PC-9 (cell line): ENCODE measurements at places on chromosomes 7 and 10. TPM values are rescaled to one million over a fixed set of nuclear protein-coding genes. Genes with fewer than 3 reads are reported as not detected.

GNAT3 gene
- not detected in 2 replicates for total RNA-seq

HOGA1 gene
- 3.4 and 4.4 TPM in 2 replicates for total RNA-seq

CCDC146 gene
- total RNA-seq = 11.6 and 15.9 TPM in 2 replicates

GAD2 gene
- not detected in 2 replicates for total RNA-seq

OPN1SW gene
- total RNA-seq = not detected in 2 replicates

BMPR1A gene
- 20.9 and 24.3 TPM in 2 replicates for total RNA-seq

ATP6V0A4 gene
- total RNA-seq = 4.8 and 9.1 TPM in 2 replicates

AGAP5 gene
- 13.4 and 14.0 TPM in 2 replicates for total RNA-seq

DNA sequence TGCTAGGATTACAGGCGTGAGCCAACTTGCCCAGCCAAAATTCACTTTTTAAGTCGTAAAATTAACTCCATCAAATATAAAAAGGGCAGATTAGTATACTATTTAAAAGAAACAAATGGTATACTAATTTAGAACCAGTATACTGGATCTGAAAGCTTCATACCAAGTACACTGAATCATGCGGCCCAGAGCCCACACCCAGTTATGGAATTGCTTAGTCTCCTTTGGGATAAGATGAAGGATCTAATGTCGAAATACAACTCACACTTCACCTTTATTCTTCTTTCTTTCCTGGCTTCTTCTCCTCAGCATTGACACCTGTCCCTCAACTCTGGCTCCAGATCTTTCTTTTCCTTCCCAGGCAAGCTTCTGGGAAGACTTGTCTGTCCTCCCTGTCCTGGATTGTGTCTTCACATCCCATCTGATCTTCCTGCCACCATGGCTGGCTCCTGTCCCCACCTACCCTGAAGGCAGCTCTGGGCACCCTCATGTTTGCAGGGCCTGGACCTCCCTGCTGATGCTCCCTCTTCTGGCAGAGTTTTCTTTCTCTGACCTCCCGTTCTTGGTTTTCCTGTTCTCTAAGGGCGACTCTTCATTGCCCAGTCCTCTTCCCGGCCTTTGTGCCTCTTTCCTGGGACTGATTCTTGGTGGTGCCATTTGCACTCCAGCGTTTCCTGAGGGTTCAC, 57.8 kb upstream of the CTBP2 start:
- H3K27ac ChIP-seq = no peak overlapping the region
- no peaks in the 10 kb centered on the region for H3K36me3 ChIP-seq
- H3K4me3 ChIP-seq = no peak overlapping the region
- no peaks in the 10 kb centered on the region for H3K27me3 ChIP-seq
- peaks cover 13% of the 10 kb centered on the region for H3K4me1 ChIP-seq

DNA sequence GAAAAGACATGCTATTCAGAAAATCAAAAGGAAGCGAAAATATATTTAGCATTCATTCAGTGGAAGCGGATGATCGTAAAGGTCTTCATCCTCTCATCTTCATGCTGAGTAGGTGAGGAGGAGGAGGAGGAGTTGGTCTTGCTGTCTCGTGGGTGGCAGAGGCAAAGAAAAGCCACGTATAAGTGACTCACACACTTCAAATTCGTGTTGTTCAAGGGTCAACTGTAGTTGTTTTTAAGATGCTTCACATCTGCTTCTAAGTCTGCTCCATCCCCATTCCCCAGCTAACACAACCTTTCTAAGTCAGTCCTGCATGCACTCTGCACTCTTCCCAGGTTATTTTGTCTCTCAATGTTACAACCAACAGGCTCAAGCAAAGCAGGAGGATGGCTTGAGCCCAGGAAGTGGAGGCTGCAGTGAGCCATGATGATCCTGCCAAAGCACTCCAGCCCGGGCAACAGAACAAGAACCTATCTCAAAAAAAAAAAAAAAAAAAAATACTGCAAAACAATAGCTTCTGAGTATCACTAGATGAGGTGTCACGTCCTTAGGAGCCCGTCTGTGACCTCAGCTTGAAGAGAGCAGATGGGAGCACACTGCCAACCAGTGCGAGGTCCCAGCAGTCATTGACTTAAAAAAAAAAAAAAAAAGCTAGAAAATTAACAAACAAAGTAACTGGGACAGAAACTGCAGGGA, 70.5 kb downstream of the SFMBT2 start:
- H3K4me3 ChIP-seq = no peak overlapping the region
- H3K36me3 ChIP-seq = no peaks in the 10 kb centered on the region
- H3K27ac ChIP-seq = no peak overlapping the region
- no peaks in the 10 kb centered on the region for H3K4me1 ChIP-seq

DNA sequence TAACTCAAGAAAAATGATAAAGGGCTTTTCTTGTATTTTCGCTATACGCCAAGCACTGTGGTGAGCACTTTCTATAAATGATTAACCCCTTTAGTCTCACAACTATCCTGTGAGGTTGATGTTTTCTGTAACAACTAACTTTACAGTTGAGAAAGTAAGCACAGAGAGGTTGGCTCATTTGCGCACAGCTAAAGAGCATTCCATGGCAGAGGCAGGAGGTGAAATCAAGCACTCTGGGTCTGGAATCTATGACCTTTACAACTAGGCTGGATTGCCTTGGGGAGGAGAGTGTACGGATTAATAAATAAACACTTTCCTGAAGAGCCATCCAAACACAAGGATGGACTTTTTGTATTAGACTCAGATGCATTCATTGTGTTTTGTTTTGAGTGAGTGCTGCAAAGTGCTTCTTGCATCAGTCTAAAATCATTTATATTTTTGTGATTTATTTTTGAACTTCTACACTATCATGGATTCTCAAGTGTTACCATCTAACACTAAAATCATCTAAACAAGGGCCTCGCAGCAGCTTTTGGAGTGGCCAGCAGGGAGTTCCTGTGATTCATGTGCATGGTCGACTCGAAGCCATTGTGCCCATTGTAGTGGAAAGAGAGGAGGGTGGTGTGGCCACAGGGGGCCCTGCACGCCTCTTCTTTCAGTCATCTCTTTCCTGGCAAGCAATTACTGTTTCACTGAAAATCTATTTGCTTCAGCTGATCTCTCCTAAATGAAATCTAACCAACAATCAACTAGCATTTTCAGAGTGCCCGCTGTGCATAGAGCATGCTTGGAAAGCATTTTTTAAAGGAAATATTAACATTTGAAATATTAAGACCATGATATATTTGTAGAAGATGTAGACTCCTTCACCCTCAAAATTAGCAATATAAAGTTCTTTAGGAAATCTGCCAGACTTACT, 633.4 kb upstream of the COBL start:
- H3K4me1 ChIP-seq = no peaks in the 10 kb centered on the region
- H3K27ac ChIP-seq = no peak overlapping the region
- H3K4me3 ChIP-seq = no peak overlapping the region
- no peaks in the 10 kb centered on the region for H3K36me3 ChIP-seq

DNA sequence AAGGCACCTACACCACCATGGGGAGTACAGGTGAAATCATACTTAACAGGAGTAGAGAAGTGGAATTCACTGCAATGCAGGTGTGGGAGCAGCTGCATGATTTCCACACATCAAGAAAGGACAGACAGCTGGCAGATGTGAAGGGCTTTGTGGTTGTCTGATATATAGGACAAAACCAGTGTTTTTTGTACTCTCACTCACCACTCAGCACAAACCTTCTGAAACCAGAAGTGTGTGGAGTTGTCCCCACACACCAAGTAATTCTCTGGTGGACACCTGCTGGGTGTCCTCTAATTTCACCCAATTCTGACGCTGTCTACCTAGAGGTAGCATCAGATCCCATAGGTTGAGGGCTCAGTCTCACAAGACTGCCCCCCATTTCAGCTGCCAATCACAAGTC, 327.7 kb upstream of the KMT2E start:
- no peaks in the 10 kb centered on the region for H3K36me3 ChIP-seq
- H3K4me1 ChIP-seq = no peaks in the 10 kb centered on the region
- H3K27me3 ChIP-seq = peaks cover 8% of the 10 kb centered on the region; the same call in 1 of the 2 replicates
- no peak overlapping the region for H3K27ac ChIP-seq

- DNase-seq = no peak
- no peak overlapping the region for H3K4me3 ChIP-seq
- H3K27ac ChIP-seq = no peak overlapping the region
- H3K4me1 ChIP-seq = no peaks in the 10 kb centered on the region
- H3K27me3 ChIP-seq = no peaks in the 10 kb centered on the region
- H3K36me3 ChIP-seq = no peaks in the 10 kb centered on the region
Observed at GRCh38 chr7:114879554-114879953, 42.3 kb upstream of the MDFIC start.

GRCh38 chr7:157875230-157876179, 538.7 kb downstream of the DNAJB6 start:
- H3K4me1 ChIP-seq = no peaks in the 10 kb centered on the region
- H3K27me3 ChIP-seq = peaks cover 91% of the 10 kb centered on the region
- no peaks in the 10 kb centered on the region for H3K36me3 ChIP-seq
- DNase-seq = no peak
- no peak overlapping the region for H3K4me3 ChIP-seq

- no peak overlapping the region for H3K4me3 ChIP-seq
- H3K27ac ChIP-seq = no peak overlapping the region
- H3K4me1 ChIP-seq = no peaks in the 10 kb centered on the region
- H3K36me3 ChIP-seq = no peaks in the 10 kb centered on the region
Observed at GRCh38 chr7:148521271-148521670, 69.3 kb upstream of the C7orf33 start.

DNA sequence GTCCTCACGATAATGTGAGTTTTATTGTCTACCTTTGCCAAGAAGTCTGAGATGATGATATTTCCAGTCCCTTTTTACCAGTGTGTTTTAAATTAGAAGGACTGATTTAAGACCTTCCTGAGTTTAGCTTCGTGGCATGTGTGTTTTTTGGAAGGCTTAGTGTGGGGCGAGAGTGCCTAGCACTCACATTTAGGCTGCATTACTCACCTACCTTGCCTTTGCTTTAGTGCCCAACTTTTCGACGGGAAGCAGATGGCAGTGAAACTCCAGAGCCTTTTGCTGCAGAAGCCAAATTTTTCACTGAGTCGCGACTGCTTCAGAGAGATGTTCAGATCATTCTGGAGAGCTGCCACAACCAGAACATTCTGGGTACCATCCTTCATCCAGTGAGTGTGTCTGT, 50.9 kb downstream of the SND1 start:
- H3K4me1 ChIP-seq = no peaks in the 10 kb centered on the region
- no peak overlapping the region for H3K27ac ChIP-seq
- peaks cover 35% of the 10 kb centered on the region for H3K36me3 ChIP-seq
- H3K4me3 ChIP-seq = no peak overlapping the region
- H3K27me3 ChIP-seq = no peaks in the 10 kb centered on the region
- DNase-seq = no peak

- peak overlapping the region; percentile 17; the same call in 1 of the 2 replicates for H3K4me3 ChIP-seq
- H3K27me3 ChIP-seq = no peaks in the 10 kb centered on the region
- no peak for DNase-seq
- no peak overlapping the region for H3K27ac ChIP-seq
- no peaks in the 10 kb centered on the region for H3K36me3 ChIP-seq
Observed at GRCh38 chr7:18356191-18356645, 139.3 kb upstream of the HDAC9 start.

GRCh38 chr10:80613466-80614170, 75.9 kb downstream of the SH2D4B start:
- no peaks in the 10 kb centered on the region for H3K36me3 ChIP-seq
- no peak overlapping the region for H3K4me3 ChIP-seq
- no peaks in the 10 kb centered on the region for H3K4me1 ChIP-seq
- H3K27me3 ChIP-seq = peaks cover 26% of the 10 kb centered on the region
- DNase-seq = no peak

GRCh38 chr10:49297818-49298670, 926 bp upstream of the C10orf71 start:
- H3K4me3 ChIP-seq = no peak overlapping the region
- H3K4me1 ChIP-seq = no peaks in the 10 kb centered on the region
- peaks cover 40% of the 10 kb centered on the region for H3K27me3 ChIP-seq
- DNase-seq = no peak

GRCh38 chr7:116215551-116215950, 5.2 kb downstream of the TES start:
- H3K27me3 ChIP-seq = no peaks in the 10 kb centered on the region
- peaks cover 79% of the 10 kb centered on the region for H3K4me1 ChIP-seq
- no peak overlapping the region for H3K27ac ChIP-seq
- H3K4me3 ChIP-seq = no peak overlapping the region
